ENCODE measurements at places on chromosomes 6 and 20.

- peak; percentile 11 for DNase-seq
Observed at GRCh38 chr6:107264357-107264840, 149.1 kb upstream of the BEND3 start.

- no peak for DNase-seq
Observed at GRCh38 chr6:104462811-104463599, 396.7 kb downstream of the HACE1 start.

DNA sequence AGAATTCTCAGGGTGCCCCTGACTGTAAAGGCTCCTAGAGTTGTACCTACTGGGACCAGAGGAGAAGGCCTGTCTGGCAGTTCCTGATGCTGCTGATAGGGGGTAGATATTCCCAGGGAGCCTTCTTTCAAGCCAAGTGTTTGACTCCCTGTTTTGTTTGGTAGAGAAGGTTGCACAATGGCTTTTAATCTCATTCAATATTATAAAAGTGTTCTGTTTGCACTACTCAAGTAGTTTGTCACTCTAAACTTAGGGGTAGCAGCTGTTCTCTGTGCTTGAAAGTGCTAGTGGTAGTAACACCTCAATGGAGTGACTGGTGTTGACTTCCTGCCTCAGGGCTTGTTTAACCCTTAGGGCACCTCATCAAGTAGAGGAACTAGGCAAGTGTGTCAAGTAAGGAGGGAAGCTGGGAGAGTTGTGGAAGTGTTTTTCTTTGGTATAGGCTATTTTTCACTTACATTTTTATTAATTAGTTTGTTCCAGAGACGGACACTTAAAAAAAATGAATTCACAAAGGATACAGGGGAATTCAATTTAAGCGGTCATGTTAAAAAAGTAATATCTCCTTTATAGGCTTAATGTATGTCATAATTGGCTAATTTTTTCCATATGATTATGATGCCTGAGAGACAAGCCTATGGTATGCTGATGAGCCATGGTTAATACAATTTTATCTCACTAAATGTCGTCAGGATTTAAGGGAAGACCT, 38.1 kb downstream of the BICRAL start:
- no peak for DNase-seq

- no peak for DNase-seq
Observed at GRCh38 chr6:41315943-41316620, 19.3 kb upstream of the NCR2 start.

- DNase-seq = no peak
Observed at GRCh38 chr6:39084506-39084905, 30.5 kb downstream of the SAYSD1 start.

- DNase-seq = no peak
Observed at GRCh38 chr6:42378536-42378935, 73.2 kb downstream of the TRERF1 start.

DNA sequence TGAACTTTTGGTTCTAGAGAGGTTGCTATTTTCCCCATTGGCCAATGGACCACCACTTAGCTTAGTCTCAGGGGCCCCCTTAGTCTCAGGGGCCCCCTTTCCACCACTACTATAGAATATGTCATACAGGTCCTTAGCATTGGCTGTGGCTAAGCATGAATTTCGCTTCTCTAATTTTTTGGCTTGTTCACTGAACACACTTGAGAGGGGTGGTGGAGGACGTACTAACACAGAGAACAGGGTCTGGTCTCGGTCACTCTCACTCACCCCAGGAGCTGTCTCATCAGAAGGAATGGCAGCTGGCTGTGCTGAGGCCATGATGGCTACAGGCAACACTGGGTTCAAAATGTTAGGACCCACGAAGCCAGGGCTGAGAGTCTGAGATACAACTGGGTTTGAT, 30.3 kb downstream of the ZNF318 start:
- no peak for DNase-seq

DNA sequence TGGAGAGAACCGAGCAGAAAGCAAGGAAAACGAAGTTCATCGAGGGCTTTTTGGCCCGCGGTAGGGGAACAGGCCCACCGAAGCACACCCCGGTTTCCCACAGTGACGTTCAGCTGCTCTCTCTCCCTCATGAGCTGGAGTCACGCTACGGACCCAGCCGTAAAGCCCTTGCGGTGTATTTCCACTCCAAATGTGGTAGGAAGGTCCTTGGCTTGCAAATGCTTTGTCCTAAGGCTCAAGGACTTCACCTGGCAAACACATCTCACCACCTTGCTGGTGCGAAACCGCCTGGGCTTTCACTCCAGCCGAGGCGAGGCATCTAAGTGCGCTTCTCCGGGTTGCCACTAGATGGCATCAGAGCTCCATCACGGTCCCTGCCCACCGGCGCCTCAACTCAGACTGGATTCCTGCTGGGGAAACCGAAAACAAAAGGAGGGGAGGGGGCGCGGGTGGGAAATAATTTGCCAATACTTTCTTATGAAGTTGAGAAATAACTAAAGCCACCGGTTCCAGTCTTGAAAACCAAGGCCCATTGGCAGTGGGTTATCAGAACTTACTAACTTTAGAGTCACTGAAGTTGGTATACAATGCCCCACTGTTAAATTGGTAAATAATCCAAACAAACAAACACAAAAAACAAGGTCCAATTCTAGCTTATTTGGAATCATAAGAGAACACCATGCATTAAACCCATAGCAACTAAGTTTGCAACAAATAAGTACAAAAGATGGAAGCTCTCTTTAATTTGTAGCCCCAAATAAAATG, 13.4 kb upstream of the FOXC1 start:
- no peak for DNase-seq

DNA sequence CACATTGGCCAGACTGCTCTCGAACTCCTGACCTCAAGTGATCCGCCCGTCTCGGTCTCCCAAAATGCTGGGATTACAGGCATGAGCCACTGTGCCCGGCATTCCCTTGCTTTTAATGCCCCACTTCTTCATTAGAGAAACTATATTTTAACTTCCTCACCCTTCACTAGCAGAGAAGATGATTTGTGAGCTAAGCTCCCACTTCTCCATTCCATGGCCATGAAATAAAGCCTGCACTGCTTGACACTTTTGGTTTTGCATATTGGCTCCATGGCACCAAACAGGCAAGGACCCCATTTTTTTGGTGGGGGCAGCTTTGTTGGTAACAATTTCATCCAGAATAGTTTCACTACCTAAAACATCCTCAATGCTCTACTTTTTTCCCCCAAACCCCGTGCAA, 145.3 kb downstream of the TFAP2B start:
- DNase-seq = no peak

DNA sequence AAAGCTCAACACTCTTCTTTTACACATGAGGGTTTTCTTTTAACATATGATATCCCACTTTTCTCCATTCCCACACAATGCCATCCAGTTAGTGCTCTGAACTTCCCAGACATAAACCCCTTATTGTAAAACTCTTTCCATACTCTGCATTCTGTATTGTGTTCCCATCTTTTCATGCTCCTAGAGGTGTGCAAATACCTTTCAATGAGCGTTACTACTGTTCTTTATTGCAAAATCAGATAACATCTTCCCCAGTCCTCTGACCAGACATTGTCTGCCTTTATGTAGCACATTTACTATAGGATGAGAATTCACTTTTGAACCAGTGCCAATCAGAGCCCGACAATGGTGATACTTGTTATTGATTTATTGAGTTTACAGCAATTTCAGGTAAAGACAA, 296.2 kb downstream of the GRIK2 start:
- no peak for DNase-seq

- DNase-seq = no peak
Observed at GRCh38 chr6:44672841-44673240, 285.3 kb downstream of the CDC5L start.

- no peak for DNase-seq
Observed at GRCh38 chr6:24353861-24354260, 4.0 kb downstream of the DCDC2 start.

DNA sequence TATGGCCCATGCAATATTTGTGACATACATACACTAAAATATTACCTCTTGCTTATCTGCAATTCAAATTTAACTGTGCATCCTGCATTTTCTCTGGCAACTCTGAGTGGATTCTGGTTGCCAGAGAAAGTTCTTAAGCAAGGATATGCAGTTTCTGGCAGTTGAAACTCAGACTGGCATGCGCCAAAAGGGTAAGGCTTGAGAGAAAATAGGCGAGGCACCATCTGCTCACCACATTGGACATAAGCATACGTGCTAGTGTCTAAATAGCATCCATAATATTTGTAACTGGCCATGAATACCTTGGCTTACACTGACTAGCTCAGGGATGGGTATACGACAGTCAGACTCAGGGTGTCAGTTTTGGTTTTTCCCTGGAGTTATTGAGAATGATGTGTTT, 465.1 kb downstream of the DOK5 start:
- no peak for DNase-seq

GRCh38 chr6:167475947-167476346, 151.1 kb downstream of the TTLL2 start:
- DNase-seq = no peak

- DNase-seq = peak; percentile 4
Observed at GRCh38 chr6:132964101-132964867, 149.9 kb downstream of the RPS12 start.

GRCh38 chr6:158004701-158005095, 23.0 kb downstream of the SYNJ2 start:
- no peak for DNase-seq

GRCh38 chr6:24910331-24910960, 25.3 kb downstream of the RIPOR2 start:
- no peak for DNase-seq

GRCh38 chr6:145034664-145035063, 700.7 kb downstream of the EPM2A start:
- DNase-seq = no peak

DNA sequence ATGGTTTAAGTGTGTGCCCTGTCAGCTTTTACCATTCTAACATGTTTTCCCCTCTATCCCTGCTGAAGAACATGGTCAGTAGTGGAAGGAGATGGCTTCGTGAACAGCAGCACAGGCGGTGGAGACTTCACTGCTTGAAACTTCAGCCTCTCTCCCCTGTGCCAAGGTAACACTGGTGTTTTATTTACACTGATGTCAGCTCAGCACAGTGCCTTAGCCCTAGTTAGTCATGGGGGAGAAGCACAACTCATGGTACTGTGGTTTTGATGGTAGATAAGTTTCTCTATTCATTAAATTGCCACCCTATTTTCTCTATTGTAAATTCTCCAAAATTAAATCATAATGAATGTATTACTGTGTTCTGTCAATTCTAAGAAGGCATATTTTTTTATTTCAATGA, 56.6 kb downstream of the MTHFD1L start:
- no peak for DNase-seq

- no peak for DNase-seq
Observed at GRCh38 chr6:167576828-167577503, 249.7 kb upstream of the AFDN start.

GRCh38 chr6:32168807-32169591, 4.6 kb downstream of the EGFL8 start:
- no peak for DNase-seq

DNA sequence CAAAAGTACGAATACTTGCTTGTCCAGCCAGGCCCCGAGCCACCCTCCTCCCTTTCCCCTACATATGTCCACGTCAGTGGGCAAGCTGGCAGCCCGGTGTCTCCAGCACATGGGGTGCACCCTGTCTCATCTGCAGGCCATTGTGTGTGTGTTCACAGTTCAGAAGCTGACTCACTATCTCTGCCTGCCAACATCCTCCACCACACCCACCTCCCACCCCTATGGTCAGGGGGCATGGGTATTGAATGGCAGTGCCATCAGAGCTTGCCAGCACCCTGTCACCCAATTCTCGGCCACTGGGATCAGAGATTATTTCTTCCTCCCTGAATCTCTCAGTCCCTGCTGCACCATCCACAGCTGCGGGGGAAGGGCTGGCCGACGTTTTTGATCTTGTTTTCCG, 195.7 kb downstream of the FARS2 start:
- DNase-seq = no peak

DNA sequence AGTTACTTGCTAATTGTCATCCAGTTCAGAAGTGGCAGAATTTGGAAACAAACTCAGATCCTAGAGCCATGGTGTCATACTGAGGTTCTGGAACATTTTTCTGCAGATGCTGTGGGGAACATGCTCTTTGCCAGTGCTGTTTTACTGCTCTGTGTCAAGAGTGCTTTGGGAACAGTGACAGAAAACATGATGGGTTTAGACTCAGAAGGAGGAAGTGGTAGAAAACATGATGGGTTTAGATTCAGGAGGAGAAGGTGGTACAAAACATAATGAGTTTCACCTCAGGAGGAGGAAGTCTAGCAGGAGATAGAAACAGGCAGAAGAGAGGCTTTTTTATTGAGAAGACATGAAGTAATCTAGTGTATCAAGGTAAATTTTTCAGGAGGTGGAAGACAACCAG, 815.5 kb downstream of the DHX35 start:
- DNase-seq = no peak

- no peak for DNase-seq
Observed at GRCh38 chr6:43081043-43081442, 4.9 kb downstream of the PTK7 start.

DNA sequence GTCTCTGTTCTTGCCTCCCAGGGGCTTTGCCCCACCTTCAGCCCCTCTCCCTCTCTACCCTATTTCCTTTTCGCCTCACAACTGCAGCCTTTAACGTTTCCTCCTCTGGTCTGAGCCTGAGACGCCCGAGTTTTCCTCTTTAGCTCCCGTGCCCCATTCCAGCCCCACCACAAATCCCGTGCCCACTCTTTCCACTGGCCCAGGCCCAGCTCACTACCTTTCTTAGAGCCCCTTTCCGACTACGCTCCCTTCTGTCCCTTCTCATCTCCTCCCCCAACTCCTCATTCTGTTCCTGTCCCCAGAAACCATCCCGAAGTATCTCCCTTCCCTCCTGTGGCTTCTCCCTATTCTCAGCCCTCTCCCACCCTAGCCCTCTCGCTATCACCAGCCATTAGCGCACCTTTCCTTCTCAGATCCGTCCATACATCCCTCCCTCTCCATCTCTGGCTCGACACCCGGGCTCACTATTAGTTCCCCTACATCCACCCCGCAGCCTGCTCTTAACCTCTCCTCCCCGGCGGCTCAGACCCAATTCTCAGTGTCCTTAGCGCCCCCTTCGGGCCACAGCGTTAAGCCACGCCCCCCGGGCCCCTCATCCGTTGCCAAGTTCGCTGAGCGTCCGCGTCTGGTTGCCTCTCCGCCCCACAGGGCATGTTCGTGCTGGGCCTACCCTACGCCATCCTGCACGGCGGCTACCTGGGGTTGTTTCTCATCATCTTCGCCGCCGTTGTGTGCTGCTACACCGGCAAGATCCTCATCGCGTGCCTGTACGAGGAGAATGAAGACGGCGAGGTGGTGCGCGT, 2.7 kb downstream of the SLC32A1 start:
- DNase-seq = no peak

DNA sequence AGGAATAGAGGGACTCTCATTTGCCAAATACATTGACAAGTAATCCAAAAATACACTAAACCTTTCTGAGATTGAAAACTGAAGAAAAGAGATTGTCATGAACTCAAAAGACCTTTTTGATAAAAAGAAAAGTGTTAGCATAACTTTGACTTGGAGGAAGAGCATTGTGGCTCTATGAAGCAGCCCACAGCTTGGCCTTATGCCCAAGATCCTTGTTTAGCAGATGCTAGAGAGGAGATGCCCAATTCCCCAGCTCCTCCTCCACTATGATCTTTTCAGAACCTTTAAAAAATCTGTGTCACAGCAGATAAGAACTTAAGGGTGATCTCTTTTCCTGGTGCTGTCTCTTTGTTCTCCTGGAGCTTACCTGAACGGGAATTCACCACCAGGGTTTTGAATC, 35.8 kb upstream of the IGF2R start:
- no peak for DNase-seq
